ENCODE measurements at places on chromosomes 5 and 9.

DNA sequence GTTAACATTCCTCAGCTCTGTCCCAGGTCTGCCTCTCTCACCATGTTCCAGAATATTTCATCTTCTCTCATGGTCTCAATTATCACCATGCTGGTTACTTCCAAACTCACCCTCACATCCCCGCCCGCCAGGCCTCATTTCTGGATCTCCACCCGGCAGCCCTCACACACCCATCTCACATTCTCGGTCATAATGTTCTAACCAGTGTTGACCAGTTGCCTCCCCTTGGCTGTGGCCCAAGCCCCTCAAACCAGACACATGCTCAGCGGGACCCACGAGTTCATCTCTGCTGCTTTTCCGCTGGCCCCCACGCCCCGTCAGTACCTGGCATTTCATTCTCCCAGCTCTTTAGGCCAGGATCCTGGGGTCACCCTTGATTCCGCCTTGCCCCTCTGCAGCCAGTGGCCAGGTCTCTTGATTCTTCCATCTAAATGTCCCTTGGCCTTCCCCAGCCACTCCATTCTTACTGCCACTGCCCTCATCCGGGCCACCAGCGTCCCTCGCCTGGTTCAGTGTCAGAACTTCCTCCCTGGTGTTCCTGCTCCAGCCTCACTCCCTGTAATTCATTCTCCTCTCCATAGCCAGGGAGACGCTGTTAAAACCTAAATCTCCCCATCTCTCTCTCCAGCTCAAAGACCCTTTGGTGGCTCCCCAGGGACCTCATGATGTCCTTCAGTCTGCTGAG, 141.7 kb downstream of the MVB12B start:
- no peak for DNase-seq

GRCh38 chr5:107538805-107539445, 131.8 kb downstream of the EFNA5 start:
- no peak for DNase-seq

- no peak for DNase-seq
These were observed 46.8 kb upstream of the HAPLN1 start for GRCh38 chr5:83767409-83767992.

- no peak for DNase-seq
These were observed 23.5 kb upstream of the EIF4EBP3 start for GRCh38 chr5:140524003-140524402.

DNA sequence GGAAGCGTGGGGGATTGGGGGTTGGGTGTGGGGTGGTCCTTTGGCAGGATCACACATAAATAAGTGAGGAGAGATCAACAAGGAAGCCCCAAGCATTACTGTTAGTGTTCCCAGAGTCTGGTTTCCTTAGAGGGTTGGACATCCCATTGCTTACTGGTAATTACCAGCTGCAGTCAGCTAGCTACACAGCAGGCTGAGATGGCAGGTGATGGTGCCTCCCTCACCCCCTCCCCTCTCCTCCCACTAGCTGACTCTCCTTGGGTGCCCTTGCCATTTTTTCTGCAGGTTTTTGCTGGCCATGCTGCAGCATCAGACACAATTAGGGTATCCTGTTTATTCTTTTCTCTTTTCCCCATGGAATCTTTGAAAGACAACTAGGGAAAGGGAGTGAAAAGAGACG, 107.5 kb upstream of the TLR4 start:
- DNase-seq = no peak

DNA sequence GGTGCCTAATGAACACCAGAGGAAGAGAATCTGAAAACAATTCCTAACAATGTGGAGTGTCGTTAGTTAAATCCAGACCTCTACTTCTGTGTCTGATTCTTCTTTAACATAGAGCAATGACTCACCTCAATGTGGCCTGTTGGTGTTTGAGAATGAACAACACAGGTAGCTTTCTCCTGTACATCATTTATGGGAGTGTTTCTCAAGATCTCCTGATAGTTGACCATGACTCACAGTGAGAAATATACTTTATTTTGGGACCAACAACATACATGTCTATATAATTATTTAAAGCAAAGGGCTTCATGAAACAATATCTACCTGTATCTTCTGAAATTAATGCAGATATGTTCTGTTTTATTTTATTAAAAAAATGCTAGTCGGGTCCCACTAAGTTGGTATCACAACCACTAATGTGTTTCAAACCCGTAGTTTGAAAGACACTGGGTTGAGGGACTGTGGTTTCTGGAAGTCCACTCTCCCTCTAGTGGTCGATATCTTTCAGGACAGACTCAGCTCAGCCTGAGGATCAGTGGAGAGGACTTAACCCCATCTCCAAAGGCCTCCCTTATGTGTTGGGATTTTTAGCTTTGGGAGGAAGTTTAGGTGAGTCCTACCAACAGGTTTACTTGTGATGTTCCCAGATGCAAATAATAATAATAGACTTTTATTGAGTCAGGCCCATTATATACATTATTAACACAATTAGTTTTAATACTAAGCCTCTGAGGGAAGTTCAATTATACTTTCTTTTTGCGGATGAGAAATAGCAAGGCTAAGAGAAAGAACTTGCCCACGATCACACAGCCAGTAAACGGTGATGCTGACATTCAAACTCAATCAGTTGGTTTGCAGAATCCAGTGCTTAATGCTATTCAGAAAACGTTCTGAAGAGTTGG, 70.0 kb upstream of the KLF9 start:
- DNase-seq = no peak

GRCh38 chr5:113162770-113163169, 186.2 kb downstream of the DCP2 start:
- no peak for DNase-seq

GRCh38 chr5:127492854-127493738, 24.3 kb upstream of the PRRC1 start:
- no peak for DNase-seq

DNA sequence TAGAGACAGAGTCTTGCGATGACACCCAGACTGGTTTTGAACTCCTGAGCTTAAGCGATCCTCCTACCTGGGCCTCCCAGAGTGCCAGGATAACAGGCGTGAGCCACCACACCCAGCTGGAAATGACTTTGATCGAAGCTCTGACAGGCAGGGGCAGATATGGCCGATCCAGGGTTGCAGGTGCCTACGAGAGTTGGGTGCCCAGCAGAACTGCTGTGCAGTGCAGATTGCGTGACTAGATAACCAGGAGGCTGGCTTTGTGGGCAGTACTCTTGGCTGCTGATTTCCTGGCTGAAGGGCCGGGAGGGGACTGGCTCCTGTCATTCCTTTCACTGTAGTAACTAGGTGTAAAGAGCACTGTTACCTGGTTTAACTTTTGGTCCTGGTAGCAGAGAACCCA, 11.8 kb downstream of the TBC1D13 start:
- DNase-seq = no peak

DNA sequence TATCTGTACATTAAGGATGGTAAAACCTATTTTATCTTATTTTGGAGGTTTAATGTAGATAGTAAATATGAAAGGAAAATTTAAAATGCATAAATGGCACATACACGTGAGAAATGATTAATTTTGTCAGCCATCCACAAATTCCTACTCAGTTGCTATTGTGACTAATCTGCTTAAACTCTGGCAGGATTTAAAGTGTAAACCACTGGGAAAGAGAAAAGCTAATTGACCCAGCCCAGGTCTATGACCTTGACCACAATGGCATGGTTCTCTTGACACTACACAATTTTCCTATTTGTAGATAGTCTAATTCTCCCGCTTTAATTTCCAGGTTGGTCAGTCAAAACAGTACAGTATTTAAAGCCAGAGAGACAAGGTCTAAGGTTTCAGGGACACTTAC, 459.0 kb upstream of the KLF4 start:
- no peak for DNase-seq

- DNase-seq = no peak
These were observed 795.0 kb downstream of the EFNA5 start for GRCh38 chr5:106875591-106876297.

- no peak for DNase-seq
These were observed 45.5 kb upstream of the ALDH1A1 start for GRCh38 chr9:72998363-72998762.

DNA sequence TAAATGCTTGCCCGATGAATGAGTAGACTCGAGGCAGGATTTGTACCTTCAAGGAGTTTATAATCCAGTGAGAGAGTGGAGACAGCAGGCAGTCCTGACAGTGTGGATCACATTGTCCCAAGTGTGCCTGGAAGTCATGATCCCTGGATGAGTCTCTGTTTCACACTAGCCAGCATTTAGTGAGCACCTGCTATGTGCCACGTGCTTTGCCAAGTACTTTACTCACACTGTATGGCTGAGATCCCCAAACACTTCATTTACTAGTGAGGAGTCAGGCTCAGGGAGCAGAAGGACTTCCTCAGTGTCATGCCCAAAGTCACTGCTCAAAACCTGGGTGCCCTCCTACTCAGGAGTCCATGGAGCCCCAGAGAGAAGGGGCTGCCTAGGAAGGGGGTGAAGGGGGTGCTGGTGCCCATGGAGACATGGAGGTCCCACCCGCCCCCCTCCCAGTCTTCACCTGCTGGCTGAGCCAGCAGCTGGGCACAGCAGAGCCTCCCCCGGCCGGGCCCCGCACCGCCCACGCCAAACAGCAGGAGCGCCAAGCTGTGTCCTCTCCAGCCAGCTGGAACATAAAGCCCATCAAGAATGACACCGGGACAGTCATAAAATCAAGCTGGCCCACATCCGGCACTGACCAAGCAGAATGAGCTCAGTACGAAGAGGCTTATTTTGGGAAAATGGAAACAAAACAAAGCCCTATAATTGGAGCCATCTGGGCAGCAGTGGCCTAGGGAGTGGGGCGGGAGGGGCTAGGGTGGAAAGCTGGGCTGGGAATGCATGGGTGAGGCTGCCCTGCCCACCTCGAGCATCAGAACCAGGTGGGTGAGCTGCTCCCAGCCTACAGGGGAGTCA, 10.6 kb downstream of the LAMC3 start:
- no peak for DNase-seq

GRCh38 chr9:121946465-121946864, 146.6 kb downstream of the TTLL11 start:
- DNase-seq = no peak

- no peak for DNase-seq
These were observed 30.4 kb downstream of the RANBP17 start for GRCh38 chr5:170892196-170892595.

DNA sequence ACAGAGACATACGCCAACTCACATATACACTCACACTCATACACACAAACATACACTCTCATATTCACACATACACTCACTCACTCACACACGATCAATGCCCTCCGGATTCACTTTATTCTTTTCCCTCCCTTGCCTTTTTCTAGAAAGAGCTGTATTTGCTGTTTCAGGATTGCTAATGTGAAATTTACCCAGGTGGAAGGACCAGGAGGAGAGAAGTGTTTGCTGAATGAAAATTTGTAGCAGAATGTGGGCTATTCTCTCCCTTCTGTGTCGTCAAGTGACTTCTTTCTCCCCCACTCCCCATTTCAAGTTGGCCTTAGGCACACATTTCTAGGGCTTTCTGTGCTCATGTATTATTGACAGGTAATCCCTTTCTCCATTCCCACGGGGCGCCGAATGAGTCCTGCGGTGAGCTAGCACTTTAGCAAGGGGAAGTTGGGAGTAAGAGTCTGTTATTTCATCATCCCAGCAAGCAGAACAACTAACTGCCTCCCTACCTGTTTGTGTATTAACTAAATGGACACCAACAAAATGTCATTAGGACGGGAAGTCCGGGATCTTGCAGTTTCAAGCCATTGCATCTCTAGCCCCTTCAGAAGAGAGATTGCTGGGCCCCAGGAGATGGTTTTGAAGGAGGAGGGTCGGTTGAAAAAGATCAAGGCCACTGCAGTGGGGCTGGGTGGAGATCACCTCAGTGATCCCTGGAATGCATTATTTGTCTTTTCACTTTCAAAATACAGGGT, 97.1 kb upstream of the TAF11L2 start:
- no peak for DNase-seq

DNA sequence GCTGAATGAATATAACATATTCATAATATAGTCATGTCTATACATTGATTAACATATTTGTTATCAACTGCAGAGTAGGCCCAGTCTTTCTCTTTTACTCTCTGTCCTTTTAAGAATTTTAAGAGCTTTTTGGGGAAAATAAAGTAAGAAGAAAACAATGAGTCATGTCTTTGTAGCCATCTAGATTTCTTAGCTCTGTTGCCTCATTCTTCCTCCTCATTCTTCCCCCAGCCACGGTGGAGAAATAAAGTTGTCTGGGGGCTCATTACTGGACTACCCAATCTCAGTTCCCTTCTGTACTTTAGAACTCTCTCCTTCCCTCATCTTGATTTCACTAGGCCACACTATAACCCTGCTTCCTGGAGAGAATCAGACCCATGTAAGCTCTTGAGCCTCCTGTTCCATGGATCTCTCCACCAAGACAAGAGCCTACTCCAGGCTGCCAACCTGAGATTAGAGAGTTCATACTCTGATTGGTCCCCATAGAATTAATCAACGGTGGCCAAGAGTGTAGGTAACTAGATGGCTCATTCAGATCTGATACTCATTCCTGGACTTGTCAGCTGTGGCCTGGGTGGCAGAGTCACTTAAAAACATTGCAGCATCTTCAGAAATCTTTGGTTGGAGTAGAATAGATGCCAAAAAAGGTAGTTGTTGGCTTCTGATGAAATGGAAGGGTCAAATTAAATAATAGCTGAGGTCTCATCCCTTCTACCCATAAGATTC, 44.2 kb downstream of the ITGA1 start:
- no peak for DNase-seq

GRCh38 chr9:35656831-35657545, 831 bp downstream of the RMRP start:
- DNase-seq = no peak

GRCh38 chr9:137444106-137444790, 3.1 kb upstream of the ENTPD8 start:
- no peak for DNase-seq

GRCh38 chr5:80623999-80624398, 30.5 kb upstream of the MSH3 start:
- DNase-seq = no peak

DNA sequence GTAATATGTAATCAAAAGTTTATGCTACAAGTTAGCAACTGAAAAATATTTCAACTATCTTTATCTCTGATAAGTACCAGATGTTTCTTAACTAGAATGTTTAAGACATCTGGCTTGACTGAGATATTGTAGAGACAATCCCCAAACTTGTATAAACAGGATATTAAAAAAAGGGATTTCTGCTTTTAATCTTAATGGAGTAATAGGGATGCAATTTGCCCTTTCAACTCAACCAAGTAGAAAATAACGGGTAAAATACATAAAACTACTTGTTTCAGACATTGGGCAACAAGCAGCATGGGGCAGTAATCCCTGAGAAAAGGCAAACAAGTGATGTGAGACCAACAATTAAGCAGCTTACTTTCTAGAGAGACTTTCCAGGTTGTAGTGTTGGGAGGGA, 9.4 kb upstream of the ADAMTS12 start:
- DNase-seq = no peak

- no peak for DNase-seq
These were observed 7.0 kb downstream of the NR3C1 start for GRCh38 chr5:143396353-143396940.

DNA sequence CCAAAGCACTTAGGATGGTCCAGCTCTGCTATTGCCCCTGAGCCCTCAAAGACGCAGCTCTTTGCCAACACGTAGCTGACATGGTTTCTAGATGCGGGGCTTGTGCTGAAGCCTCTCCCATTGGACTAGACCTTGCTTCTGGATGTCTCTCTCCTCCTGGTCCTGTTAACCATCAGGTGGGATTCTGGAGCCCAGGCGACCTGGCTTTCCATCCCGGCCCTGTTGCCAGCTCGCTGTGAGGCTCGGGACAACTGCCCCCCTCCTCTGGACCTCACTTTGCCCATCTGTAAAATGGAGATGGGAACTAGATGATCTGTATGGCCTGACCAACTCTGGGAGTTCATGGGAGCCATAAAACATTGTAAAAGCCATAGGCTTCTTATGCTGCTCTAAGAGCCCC, 4.0 kb downstream of the DBH start:
- no peak for DNase-seq

- DNase-seq = no peak
These were observed 355.4 kb downstream of the CAAP1 start for GRCh38 chr9:26537211-26537610.
